Epithelial cell of umbilical artery (primary cell): ENCODE measurements at places on chromosomes 6 and 20. TPM values are rescaled to one million over a fixed set of nuclear protein-coding genes. Genes with fewer than 3 reads are reported as not detected.

Gene ETV7
- under 0.01 and 1.4 TPM in 2 replicates for total RNA-seq

Gene DPPA5
- not detected in 2 replicates for total RNA-seq

Gene SLC24A3
- not detected in 2 replicates for total RNA-seq

Gene CCDC167
- 45.9 and 110 TPM in 2 replicates for total RNA-seq

Gene TMEM200A
- total RNA-seq = 3.0 and 3.2 TPM in 2 replicates

Gene PGC
- total RNA-seq = not detected in 2 replicates

Gene MAP7
- 0.15 and 0.32 TPM in 2 replicates for total RNA-seq

Gene CLVS2
- not detected in 2 replicates for total RNA-seq

Gene HCK
- not detected in 2 replicates for total RNA-seq

Gene PSORS1C2
- total RNA-seq = not detected in 2 replicates

Gene TEAD3
- total RNA-seq = 0.32 and 0.61 TPM in 2 replicates

Gene C6orf89
- total RNA-seq = 19.2 and 23.3 TPM in 2 replicates

Gene FAXC
- 1.1 and 2.6 TPM in 2 replicates for total RNA-seq

Gene GUCA1A
- total RNA-seq = not detected in 2 replicates
